ENCODE measurements at places on chromosomes 2 and 18.

DNA sequence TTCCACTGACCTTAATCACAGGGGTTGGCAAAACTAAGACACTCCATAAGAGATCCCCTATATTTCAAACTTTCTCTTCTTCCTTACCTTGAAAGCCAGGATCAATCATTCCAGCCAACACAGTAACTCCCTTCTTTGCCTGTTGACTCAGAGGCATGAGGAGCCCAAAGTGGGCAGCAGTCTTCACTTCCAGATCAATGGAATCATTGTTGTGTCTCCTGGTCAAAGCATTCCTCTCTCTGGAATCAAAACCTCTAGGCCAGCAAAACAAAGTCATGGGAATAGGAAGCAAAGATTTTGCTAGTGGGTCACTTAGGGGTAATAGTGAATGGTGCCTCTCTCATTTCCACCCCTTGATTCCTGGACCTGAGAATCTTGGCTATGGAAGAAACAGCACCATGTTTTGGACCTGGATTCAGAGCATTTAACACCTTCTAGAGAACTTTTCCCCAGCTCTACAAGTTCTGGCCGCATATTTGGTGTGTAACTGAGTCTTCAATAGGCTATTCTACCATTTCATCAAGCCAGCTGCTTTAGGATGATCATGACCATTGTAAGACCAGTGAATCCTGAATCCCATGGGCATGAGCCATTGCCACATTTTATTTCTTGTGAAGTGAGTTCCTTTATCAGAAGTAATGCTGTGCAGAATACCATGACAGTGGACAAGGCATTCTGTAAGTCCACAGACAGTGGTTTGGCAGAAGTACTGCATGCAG, 65.7 kb upstream of the SERPINE2 start:
- no peak for DNase-seq

DNA sequence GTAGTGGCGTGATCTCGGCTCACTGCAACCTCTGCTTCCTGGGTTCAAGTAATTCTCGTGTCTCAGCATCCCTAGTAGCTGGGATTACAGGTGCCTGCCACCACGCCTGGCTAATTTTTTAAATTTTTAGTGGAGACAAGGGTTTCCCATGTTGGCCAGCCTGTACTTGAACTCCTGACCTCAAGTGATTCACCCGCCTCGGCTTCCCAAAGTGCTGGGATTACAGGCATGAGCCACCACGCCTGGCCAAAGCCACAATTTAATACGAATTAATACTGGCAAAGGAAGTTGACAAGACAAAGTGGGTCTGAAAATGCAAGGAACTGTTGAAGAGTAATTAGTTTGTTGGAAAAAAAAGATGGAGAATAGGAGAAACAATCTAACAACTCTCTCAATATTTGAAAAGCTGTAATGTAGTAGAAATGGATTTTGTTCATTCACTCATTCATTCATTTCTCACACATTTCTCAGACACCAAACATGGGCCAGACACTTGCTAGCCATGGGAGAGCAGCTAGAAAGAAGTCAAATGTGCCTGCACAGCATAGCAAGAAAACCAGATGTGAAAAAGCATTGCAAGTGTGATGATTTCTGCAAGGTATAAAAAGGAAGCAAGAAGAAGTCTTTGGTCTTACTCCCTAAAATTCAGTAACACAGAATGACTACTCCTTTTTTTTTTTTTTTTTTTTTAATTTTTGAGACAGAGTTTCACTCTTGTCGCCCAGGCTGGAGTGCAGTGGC, 39.4 kb upstream of the ATL2 start:
- DNase-seq = no peak

DNA sequence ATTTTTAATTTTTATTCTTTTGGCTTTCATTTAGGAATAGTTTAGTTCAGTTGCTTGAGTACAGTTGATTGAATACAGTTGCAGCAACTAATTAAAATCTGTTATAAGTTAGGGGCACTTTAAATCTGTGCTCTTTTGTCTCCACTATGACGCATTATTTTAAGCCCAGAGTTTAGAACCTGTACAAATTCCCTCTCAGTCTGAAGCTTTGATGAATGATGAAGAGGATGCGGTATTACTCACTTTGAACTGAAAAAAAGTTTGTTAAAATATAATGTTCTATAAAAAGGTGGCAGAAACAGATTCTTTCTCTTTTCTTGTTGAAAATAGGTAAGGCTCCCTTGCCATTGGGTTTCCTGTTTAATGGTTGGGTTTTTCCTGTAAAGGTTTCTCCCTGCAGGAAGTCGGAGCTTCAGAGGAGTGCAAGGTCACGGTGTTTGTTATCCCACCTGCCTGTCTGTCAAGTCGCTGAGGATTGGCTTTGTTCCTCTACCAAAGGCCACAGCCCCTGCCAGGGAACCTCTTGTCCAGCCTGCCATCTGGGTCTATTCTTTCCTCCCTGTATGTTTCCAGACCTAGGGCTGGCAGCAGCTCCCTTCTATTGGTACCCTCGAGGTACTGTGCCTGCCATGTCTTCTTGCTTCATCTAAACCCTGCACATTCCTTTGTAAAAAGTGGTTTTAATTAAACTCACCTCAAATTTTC, 43.8 kb upstream of the FN1 start:
- no peak for DNase-seq

GRCh38 chr2:26784570-26785234, 1.2 kb upstream of the CENPA start:
- no peak for DNase-seq

DNA sequence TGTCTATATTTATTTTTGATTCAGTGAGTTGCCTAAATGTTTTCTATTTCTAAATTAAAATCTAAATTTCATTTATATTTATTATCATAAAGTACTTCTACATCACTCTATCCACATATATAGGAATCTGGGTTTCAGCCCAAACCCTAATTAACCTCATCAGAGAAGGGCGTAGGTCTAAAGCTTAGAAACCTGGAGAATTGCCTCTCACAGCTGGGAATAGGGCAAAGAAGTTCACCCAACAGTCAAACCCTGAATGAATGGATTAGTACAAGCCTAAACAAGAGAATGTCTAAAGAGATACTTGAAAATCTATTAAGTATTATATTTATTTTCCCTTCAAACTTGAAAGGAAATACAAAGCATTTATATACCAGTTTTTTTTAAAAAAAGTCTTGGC, 26.2 kb downstream of the TFPI start:
- no peak for DNase-seq

GRCh38 chr2:170815311-170815710, 1.4 kb upstream of the GAD1 start:
- no peak for DNase-seq

DNA sequence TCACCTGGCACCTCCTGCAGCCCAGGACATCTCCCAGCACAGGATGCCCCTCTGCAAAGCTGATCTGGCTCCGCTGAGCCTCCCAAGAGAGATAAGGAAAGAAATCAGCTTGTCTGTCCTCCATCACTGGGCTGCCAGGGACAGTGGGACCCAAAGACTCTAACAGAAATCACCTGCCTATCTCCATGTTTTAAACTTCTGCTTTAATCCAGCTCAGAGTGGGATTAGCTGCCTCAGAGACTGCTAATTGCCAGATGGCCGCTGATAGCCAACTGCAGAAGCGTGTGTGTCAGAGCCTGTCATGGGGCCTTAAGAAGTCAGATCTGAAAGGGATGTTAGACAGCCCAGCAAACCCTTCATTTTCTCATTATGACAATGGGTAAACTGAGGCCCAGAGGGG, 389.4 kb upstream of the KLHL29 start:
- no peak for DNase-seq

DNA sequence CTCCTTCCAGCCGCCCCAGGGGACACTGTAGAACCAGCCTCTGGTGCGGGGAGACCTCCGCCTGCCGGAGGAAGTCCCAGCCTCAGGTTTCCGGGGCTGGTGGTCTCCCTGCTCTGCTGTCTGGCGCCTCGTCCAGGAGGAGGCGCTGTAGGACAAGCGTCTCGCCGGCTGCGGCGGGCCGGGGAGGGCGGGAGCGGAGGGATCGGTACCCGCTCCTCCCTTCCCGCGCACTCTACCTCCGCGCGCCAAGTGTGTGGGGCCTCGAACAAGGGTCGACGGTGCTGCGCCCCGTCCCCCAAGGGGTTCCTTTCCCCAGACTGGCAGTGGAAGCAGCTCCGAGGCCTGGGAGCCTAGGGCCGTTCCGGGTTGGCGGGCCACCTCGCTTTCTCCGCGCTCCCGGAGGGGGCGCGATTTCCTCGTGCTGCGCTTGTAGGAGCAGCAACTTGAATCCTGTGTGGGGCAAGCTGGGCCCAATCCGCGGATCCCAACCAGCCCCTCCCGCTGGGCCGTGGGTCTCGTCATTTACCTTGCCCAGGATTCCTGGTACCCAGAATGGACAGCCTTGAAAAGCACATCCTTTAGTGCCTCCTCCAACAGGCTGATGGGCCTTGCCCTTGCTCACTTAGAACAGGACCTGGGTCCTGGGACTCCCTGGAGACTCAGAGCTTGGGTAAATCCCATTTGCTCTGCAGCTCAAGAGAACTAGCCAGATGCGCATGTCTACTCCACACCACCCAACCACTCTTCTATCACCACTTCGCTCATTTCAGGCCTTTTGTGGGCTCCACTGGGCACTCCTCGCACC, 10.6 kb upstream of the HOXD4 start:
- peak; percentile 67 for DNase-seq

DNA sequence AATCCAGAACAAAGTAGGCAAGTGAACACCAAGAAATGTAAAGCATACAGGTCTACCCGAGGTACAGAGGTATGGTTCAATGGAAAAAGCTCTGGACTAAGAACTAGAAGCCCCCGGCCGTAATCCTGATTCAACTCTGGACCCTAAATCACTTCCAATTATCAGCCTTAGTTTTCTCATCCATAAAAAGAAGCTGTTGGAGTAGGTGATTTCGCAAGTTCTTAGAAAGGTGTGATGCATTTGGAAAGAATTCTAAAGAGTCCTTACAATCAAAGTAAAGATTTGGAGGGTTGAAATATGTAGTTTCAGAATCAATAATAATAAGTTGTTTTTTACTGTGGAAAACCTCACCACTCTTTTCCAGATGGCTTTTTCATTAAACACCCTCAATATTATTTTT, 622.1 kb upstream of the ID2 start:
- no peak for DNase-seq

- DNase-seq = no peak
These were observed 456.6 kb upstream of the ID2 start for GRCh38 chr2:8225266-8225665.

DNA sequence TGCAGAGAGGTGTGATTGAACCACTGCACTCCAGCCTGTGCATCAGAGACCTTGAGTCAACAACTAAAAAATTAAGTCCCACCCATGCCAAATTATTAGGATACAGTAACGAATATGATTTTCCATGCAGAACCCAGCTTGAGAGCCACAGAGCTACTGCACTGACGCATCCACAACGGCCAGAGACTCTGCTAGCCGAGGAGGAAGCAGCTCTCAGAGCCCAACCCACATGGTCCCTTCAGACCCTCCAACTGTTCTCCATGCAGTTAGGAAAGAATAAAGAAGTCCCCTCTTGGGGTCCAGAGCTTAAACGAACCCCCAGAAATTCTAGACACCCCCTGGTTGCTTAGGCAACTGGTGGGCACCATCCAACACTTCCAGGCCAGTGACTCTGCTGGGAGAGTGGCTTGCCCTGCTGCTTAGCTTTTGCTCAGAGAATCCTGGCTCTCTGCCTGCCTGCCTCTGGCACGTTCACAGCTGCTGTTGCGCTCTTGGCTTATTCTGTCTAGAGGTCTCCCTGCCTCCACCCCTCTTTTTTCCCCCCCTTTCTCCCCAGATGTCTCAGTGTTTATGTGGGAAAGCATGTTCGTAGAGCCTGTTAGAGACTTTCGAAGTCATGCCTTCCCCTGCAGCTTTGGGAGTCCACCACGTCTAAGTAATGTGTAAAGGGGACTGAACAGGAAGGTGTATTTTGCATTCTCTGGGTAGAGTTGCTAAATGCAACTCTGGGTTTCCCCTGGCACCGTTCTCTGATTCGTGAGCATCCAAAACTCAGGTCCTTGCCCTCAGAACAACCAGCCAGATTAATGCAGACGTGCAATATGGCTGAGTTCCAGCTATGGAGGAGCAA, 26.0 kb upstream of the SP3 start:
- no peak for DNase-seq

GRCh38 chr2:113158884-113159553, 14.8 kb upstream of the PSD4 start:
- DNase-seq = no peak

- DNase-seq = no peak
These were observed 15.7 kb downstream of the SOWAHC start for GRCh38 chr2:109629867-109630266.

DNA sequence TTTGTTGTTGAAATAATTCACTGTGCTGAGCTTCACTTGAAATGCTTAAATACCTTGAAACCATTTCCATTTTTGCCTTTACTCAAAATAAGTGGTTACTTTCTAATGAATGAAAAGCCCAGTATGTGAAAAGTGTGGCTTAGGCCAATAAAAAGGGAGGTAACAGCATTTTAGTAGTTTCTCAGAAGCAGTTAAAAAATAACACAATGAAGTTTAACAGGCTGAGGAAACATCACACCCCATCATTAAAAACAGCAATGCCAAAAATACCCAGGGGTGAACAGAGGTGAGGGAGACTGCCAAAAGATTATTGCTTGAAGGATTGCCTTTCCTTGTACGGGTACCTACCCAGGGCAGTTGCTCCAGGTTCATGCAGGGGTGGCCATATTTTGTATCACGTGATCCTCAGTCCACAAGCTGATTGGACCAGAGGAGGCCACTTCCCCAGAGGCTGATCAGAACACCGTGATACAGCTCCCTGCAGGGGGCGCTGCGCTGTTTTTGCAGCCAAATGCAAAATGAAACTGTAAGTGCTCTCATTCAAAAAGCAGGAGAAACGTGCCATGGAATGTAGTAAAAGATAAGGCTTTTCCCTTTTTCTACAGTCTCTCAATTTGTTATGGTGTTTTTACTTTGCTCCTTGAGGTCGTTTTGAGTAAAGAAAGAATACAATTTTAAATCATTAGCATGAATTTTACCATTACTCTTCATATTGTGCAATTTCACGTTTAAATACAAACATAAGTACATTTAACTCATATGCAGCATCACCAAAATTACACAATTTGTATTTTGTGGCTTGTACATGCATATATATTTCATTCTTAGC, 70.2 kb upstream of the SH3BP4 start:
- peak; percentile 60 for DNase-seq

GRCh38 chr2:72089537-72089936, 58.1 kb downstream of the CYP26B1 start:
- DNase-seq = no peak
